ENCODE measurements at places on chromosomes 13 and 19.

- no peak for DNase-seq
Measured at GRCh38 chr13:24215126-24215525, 54.6 kb downstream of the SPATA13 start.

GRCh38 chr19:10501971-10502523 lies 1.1 kb downstream of the KEAP1 start:
- DNase-seq = no peak

GRCh38 chr13:98942997-98943396 lies 34.9 kb downstream of the DOCK9 start:
- no peak for DNase-seq

GRCh38 chr13:27001705-27002104 lies 169.9 kb downstream of the USP12 start:
- DNase-seq = no peak

DNA sequence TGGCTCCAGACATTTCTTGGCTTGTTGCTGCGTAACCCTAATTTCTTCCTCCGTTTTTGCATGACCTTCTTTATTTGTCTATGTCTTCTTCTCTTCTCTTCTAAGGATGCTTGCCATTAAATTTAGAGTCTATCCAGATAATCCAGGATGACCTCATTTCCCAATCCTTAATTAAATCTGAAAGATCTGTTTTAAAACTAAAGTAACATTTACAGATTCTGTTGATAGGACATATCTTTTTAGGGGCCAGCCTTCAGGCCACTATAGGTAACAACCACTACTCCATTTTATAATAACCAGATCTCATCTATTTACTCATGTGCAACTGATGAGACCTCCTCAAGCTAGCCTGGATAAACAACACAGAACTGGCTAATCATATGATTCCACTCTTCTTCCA lies 490.5 kb upstream of the SLC10A2 start:
- DNase-seq = no peak

GRCh38 chr13:80496721-80497397 lies 155.9 kb upstream of the SPRY2 start:
- DNase-seq = no peak

DNA sequence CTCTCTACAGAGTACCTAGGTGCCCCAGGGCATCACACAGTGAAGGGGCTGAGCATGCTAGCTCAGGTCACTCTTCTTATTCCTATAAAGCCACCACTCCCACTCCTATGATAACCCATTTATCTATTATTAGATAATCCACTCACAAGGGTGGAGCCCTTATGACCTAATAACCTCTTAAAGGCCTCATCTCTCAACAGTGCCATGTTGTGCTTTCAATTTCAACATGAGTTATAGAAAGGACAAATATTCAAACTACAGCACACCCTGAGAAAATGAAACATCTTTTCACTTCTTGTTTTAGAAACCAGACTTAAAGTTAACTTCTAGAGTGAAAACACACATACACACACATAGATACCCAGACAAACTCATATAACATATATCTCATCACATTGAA lies 1494.9 kb upstream of the MIR17HG start:
- no peak for DNase-seq

DNA sequence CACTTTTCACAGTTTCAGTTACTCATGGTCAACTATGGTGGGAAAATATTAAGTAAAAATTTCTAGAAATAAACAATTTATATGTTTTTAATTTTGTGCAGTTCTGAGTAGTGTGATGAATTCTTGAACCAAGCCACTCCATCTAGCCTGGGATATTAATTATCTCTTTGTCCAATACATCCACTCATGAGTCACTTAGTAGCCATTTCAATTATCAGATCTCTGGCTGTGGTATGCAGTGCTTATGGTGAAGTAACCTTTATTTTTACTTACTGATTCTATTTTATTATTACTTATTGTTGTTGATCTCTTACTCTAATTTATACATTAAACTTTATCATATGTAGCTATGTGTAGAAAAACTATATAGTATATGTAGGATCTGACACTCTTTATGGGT lies 128.9 kb upstream of the KLHL1 start:
- DNase-seq = no peak

Measured in right renal cortex interstitium (tissue), 3 donors.